ENCODE measurements at places on chromosomes 3 and 15. TPM values are rescaled to one million over a fixed set of nuclear protein-coding genes. Genes with fewer than 3 reads are reported as not detected.

LRRN1 gene
- total RNA-seq = not detected

SYNPR gene
- total RNA-seq = not detected

CPNE9 gene
- 0.30 TPM for total RNA-seq

ERC2 gene
- total RNA-seq = 0.13 TPM

DNAJA4 gene
- total RNA-seq = 6.3 TPM

KCNMB2 gene
- total RNA-seq = not detected

LRRC31 gene
- not detected for total RNA-seq

THRB gene
- 0.39 TPM for total RNA-seq

CTXN2 gene
- not detected for total RNA-seq

MAGI1 gene
- 10.2 TPM for total RNA-seq

TTC21A gene
- 2.2 TPM for total RNA-seq

ZNF860 gene
- total RNA-seq = 1.6 TPM

CCR3 gene
- total RNA-seq = not detected

Data from mammary microvascular endothelial cell (primary cell).